Stimulated activated naive CD4-positive, alpha-beta T cell (primary cell): ENCODE measurements at places on chromosomes 4 and X.

- DNase-seq = no peak
These were observed 332.7 kb downstream of the MID1IP1 start for GRCh38 chrX:39133971-39134370.

DNA sequence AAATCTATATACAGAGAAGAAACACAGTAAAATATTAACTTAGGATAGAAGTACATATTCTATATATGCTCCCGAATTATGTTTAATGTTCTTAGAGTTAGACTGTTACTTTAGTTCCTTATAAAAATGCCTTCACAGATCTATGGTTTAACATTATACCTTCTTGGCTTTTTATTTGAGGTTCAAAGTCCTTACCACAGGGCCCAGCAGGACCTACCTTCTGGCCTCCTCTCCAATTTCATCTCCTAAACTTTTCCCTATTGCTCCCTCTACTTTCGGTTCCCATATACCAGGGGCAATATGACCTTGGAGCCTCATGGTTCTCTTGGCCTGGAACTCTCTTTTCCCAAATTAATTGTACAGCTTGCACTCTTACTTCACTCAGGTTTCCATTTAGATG lies 11.8 kb downstream of the ANKRD37 start:
- no peak for DNase-seq

DNA sequence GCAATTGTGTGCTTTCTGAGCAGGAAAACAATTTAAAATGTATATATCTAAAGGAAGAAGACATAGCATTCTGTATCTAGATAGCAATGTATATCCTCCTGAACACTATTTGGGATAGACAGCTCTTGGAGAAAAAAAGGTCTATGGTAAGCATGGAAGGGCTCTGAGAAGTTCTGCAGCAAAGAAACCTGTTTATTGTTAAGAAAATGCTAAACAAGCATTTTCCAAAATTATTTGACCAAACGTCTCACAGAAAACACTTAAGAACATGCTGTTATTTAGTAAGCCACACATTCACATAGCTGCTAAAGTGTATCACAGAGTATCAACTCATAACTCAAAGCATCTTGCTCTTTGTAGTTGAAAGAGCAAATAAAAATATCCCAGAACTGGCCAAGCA lies 67.9 kb downstream of the SH3RF1 start:
- DNase-seq = no peak

- DNase-seq = peak; percentile 31
These were observed 32.9 kb downstream of the HTT-AS start for GRCh38 chr4:3041192-3042142.

DNA sequence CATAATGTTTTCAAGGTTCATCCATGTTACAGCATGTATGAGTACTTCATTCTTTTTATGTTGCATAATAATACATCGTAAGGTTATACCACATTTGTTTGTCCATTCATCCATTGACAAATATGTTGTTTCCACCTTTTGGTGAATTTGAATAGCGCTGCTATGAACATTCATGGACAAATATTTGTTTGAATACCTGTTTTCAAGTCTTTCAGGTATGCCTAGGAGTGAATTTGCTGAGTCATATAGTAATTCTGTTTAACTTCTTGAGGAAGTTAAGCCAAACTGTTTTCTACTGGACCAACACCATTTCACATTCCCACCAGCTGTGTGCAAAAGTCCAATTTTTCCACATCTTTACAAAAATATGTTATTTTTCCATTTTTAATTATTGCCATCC lies 31.5 kb downstream of the IRS4 start:
- DNase-seq = no peak

DNA sequence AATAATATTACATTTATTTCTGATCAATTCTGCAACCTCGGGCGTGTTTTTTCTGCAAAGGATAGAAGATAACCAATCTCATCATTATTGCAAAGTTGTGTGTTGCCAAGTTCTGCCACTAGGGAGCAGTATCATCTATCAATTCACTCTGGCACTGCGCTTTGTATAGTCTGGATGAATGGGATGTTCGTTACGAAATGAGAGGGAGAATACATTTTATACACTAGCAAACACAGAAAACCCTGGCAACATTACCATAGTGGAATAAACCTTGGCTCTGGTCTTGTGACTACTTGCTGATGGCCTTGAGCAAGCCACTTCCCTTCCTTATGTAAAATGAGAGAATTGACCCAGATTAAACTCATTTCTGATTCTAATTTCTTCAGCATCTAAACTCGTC lies 97.5 kb upstream of the ZNF518B start:
- peak; percentile 7 for DNase-seq

DNA sequence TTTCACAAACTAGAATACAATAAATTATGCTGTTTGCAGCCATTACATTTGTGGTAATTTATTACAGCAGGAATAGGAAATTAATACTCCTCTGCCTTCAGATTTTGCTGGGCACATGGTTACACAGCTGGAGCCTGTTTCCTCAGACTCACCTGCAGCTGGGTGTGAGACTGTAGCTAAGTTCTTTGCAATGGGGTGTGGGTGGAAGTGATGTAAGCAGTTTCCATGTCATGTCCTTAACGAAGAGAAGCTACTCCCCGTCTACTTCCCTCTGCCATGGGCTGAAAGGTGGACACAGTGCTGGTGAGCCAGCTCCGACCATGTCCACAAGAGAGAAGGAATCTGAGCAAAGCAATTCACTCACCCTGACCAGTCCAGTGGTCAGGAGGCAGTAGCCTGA lies 18.2 kb downstream of the SH3KBP1 start:
- DNase-seq = no peak

- DNase-seq = peak; percentile 19
These were observed 83.4 kb downstream of the MSN start for GRCh38 chrX:65750674-65751469.

GRCh38 chr4:5931526-5931925 lies 38.6 kb upstream of the CRMP1 start:
- no peak for DNase-seq

DNA sequence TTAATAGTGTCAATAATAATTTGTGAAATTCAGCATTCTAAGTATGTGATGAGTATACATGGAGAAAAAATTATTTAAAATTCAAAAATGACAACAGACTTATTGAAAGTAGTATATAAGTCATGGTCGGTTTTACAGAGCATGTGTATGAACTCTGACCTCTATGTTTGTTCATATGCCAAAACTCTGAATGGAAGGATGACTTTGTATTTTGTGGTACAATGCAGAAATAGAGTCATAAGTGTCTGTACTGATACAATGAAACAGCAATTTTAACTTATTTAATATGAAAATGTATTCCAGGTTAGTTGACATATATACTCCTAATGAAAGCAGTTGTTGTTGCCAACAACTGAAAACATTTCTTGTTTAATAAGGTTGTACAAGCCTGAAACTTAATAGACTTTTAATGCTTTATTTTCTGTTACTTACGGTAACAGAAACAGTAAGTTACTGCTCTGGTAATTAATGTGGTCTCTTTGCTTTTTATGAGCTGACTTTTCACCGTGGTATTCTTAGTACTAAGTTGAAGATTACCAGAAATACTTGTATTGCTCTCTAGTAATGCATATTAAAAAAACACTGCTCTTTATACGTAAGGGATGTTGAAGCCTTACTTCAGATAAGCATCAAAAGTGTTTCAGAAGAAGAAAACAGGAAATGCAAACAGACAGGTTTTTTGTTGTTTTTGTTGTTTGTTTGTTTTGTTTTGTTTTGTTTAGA lies 1.9 kb downstream of the UBE2K start:
- no peak for DNase-seq

- no peak for DNase-seq
These were observed 844.5 kb downstream of the RPA4 start for GRCh38 chrX:97728215-97728614.

GRCh38 chrX:32533848-32534247 lies 677.5 kb downstream of the DMD start:
- DNase-seq = no peak

DNA sequence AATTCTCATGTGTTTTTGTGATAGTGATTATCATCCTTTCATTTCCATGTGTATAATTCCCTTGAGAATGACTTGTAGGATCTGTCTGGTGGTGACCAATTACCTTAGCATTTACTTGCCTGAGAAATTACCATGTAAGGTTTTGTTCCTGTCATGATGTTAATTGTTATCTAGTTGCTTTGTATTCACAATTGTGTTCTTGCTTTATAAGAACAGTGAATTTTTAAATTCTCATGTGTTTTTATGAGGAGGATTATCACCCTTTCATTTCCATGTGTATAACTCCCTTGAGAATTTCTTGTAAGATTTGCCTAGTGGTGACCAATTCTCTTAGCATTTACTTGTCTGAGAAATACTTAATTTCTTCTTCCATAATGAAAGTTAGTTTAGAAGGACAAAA lies 758.2 kb upstream of the NDST4 start:
- DNase-seq = no peak

GRCh38 chr4:159178151-159178546 lies 75.3 kb downstream of the RAPGEF2 start:
- no peak for DNase-seq

- no peak for DNase-seq
These were observed 301.1 kb downstream of the FRMPD4 start for GRCh38 chrX:12439416-12439815.

DNA sequence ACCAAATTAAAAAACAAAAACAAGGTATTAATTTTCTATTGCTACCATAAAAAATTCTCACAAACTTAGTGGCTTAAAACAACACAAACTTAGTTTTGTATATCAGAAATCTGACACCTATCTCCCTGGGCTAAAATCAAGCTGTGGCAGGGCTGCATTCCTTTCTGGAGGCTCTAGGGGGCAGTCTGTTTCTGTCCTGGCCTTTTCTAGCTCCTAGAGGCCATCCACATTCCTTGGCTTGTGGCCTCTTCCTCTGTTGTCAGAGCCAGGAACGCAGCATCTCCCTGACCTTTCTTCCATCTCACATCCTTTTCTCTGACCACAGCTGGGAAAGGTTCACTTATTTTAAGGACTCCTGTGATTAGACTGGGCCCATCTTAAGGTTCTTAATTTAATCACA lies 38.9 kb upstream of the TLR2 start:
- DNase-seq = no peak

DNA sequence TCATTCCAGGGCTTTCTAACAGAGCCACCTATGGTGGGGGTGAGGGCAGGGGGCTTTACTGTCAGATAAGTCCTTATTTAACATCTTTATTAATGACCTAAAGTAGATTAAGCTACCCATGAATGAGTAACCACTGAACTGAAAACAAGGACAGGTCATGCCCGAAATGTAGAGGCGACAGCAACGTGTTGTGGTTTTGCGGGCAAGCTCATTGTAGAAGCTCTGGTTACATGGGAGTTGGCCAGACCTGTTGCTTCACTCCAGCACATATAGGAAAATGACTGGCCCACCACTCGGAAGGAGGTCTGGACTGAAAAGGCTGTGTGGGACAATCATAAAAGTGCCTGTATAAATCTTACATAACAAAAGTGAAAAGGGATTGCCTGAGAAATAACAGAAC lies 109.6 kb upstream of the NDP start:
- no peak for DNase-seq

DNA sequence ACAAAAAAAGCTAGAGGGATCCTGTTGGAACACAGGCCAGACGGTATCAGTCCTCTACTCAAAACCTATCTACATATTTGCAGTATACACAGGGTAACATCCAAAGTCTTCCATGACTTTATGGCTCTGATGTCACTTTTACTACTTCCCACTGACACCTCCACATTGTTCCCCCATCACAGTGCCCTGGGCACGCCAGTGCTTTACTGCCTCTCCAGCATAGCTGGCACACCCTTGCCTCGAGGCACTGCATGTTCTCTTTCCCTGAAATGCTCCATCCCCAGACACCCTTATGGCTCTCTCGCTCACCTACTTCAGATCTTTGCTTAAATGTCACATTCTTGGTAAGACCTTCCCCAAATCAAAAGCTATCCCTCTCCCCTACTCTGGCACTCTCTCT lies 6.3 kb upstream of the ATP10D start:
- no peak for DNase-seq

DNA sequence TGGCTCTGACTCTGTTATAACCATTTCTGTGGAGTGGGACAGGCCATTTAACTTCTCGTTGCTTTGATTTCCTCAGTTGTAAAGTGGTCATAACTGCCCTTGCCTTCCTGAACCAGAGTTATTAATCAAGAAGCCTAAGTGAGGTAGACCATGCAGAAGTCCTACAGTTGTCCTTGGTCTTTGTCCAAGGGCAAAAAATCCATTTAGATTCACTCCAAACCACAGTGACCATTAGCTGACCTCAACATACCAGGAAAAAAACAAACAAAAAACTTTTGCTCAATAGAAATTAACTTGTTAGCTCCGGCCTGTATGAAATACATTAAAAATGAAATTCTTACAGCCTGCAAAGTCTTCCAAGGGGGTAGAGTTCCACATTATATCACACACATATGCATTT lies 52.7 kb downstream of the TBC1D9 start:
- no peak for DNase-seq

- DNase-seq = no peak
These were observed 78.2 kb upstream of the C4orf54 start for GRCh38 chr4:99735822-99736221.

- no peak for DNase-seq
These were observed 118.1 kb downstream of the SORCS2 start for GRCh38 chr4:7310451-7310850.

GRCh38 chrX:23332101-23332887 lies 2.4 kb upstream of the PTCHD1 start:
- no peak for DNase-seq

DNA sequence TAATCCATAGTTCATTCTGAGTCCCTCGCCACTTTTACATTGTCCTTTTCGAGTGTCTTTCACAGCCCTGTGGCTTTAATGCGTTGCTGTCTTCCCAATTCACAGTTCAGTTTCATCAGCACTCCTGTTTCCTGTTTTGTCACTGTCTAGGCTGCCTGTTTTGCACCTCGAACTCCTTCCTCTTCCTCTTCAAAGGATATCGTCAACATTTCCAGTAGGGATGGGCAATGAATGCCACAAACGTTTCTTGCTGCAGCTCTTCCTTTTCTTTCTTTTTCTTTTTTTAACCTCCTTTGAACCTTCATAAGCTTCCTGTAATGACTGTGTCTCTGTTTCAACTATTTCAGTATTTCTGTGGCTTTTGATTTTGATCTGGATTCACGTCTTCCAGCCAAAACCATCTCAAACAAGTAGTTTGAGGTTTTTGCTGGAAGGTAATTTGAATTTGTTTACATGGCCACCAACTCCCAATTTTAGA lies 105.4 kb downstream of the ANXA3 start:
- DNase-seq = peak; percentile 21

DNA sequence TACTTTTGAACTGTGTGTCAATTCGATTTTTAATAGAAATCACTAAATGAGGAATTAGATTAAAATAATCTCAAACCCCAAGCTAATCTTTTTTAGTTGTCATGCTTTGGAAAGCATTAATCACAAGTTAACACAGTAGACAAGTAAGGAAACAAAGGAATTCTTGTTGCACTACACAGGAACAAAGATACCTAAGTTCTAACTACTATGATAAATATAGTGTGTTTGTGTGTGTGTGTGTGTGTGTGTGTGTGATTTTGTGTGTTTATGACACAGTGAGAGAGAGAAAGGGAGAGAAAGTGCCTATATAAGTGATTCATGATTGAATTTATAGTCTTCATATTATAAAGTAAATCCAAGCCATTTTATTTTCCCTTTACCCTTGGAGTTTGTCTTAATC lies 931.4 kb downstream of the PCDH7 start:
- DNase-seq = no peak
